ENCODE measurements at places on chromosomes 7 and 10.
A peak's percentile ranks its signal among the peaks of the same experiment; 100 is the strongest.

GRCh38 chr10:46037107-46037825 lies 6.8 kb upstream of the NCOA4 start:
- DNase-seq, result no peak

- DNase-seq, result no peak
Observed at GRCh38 chr7:140669352-140669751, 3.4 kb upstream of the ADCK2 start.

DNA sequence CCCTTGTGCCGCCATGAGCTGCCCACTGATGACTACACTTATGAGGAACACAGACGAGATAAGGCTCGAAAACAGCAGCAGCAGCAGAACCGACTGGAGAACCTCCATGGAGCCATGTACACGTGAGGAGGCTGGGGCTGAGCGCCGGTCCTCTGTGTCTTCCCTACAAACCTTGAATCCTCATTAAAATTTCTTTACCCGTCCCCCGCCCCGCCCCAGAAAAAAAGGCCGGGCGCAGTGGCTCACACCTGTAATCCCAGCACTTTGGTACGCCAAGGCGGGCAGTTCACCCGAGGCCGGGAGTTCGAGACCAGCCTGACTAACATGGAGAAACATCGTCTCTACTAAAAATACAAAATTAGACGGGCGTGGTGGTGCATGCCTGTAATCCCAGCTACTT lies 1.5 kb upstream of the RINT1 start:
- no peak for DNase-seq

GRCh38 chr10:63595072-63595471 lies 73.9 kb downstream of the REEP3 start:
- no peak for DNase-seq

- DNase-seq, result no peak
Observed at GRCh38 chr7:34487391-34488115, 170.5 kb upstream of the NPSR1 start.

- no peak for DNase-seq
Observed at GRCh38 chr10:75050149-75050919, 61.1 kb upstream of the SAMD8 start.

DNA sequence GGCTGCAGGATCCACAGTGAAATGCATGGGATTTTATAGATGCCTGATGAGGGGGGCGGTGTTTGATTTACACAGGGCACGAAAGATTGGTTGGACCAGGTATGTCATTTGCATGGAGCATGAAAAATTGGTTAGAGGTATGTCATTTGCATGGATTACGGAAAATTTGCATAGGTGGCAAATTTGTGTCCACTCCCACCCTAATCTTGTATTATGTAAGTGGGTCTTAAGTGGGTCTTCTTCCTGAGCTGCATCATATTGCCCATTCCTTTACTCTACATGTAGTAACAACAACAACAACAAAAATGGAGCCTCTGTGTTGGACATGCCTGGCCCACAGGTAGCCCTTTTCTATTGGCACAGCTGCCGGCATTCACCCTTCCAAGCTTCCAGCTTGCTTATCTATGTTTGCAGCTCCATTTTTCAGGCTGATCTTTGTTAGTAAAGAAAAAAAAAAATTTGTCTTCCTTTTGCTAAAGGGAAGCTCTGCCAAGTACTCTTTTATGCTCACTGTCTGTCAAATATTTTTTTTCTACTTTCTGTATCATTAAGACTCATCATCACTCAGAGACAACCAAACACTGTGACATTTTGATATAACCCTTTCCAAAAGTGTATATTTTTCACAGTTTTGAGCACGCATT lies 10.3 kb upstream of the ZNF273 start:
- DNase-seq, result no peak

DNA sequence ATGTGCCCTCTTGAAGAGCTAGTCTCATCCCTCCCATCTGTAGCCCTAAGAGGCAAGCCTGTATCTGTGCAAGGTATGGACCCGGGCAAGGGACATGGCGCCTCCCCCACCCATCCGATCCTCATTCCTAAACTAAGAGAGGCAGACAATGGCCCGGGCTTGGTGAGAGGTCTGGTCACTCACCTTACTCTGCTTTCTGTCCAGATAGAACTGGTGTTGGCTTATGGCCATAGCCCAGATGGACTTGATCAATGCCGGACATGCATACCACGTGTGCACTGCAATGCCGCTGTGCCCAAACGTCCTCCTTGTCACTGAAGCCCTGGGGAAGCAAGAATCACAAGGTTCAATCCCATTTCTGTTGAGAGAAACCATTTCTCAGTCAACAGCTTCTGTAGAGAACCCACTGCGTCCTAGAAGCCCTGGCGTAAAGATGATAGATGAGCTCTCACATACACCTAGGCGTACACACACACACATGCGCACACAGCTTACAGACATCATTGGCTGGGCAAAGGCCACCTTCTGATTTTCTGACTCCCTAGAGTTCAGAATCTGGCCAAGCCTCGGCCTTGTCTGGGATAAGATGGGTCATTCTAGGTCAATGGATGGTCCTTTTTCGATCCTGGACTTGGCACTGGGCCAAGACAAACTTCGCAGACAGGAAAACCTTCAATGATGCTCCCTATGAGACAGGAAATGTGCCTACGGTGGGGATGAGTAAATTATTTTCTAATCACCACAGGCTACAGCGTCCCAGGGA lies 114.6 kb downstream of the PRPF18 start:
- DNase-seq, result no peak

GRCh38 chr7:100874300-100874576 lies 665 bp upstream of the SRRT start:
- no peak for DNase-seq

DNA sequence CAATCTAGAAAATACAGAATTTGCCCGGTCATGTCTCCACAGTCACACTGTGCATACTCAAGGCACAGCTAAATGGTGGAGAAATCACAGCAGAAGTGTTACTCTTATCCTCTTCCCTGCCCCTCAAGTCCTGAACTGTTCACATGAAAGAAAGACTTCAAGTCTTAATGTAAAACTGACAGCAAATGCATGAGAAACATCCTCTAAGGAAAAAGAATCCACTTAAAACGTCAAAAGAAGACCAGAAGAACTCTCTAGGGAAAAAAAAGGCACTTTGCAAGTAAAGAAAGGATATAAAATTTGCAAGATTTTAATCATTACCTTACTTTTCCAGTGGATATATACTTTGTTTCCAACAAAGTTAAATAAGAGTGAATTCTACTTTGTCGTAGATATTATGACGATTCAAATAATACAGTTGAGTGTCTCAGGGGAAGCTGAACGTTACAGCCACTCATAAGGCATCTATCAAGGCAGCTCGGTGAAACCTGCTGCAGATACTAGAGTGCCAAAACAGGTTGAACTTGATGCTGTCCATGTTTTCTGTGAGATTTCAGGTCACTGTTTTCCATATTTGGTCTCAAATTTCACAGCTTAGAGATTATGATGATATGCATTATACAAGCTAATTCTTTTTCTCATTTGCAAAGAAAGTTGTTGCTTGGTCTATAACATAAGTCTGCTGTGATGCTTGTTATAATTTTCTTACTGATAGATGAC lies 155.0 kb downstream of the CTTNBP2 start:
- no peak for DNase-seq

DNA sequence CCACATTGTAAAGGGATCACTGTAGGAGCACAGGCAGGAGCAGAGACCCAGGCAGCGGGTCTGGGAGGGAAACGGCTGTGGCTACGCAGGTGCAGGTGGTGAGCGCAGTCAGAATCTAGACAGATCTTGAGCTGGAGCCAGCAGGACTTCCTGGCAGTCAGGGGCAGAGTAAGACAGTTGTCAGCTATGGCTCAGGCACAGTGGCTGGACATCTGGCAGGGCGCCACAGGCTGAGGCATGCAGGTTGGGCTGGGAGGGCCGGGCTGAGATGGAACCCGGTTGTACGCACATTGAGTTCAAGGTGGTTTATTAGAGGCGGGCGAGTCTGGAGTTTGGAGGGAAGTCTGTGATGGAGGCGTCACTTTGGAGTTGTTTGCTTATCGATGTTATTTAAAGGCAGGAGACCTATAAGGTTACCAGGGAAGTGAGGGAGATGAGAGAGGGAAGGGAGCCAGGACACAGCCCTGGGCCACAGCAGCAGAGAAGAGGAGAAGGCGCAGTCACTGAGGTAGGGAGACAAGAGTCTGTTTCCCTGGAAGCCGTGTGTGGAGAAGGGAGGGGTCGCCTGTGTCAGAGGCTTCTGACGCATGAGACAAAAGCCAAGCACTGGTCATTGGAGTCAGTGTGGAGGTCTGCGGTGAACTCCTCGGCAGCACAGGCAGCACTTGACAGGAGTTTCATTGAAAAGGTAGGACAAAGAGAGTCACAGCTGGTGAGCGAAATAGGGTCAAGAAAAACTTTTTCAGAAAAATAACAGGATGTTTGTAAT lies 73.8 kb downstream of the LANCL2 start:
- DNase-seq, result no peak

- no peak for DNase-seq
Observed at GRCh38 chr7:135369405-135369804, 135.8 kb downstream of the STRA8 start.

DNA sequence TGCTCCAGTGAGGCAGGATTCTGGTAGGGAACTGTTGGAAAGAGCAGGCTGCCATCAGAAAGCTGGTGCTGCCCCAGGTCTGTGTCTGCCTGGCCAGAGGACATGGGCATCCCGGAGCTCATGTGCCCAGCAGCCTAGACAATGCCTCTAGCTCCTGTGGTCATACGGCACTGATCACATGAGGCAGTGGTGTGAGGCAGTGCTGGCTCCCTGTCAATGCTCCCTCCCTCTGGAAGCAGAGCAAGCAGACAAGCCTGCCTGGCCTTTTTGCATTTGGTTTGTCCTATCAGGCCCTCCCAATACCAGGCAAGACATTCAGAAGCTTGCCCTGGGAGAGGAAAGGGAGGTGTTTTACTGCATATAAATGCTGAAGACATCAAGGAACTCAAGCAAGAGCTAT lies 19.5 kb upstream of the MMP21 start:
- no peak for DNase-seq

- no peak for DNase-seq
Observed at GRCh38 chr7:127396184-127396583, 3.7 kb upstream of the ZNF800 start.

DNA sequence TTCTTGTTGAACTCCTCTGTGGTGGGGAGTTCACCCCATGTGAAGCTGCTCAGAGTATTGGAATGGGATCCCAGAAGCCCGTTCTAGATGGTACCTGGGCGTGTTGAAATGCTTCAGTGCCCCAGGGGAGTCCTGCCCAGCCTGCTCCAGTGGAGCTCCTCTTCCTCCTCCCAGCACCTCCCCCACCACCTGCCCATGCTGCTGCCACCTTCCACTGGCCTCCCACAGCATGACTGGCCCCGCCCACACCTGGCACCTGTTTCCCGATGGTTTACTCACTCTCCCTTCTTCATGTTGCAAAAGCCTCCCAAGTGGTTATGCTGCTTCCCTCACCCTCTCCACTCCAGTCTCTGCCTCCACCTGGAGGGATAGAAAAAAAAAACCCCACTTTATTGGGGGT lies 32.2 kb upstream of the PCBD1 start:
- no peak for DNase-seq

- no peak for DNase-seq
Observed at GRCh38 chr7:23383225-23383624, 84.1 kb downstream of the MALSU1 start.

DNA sequence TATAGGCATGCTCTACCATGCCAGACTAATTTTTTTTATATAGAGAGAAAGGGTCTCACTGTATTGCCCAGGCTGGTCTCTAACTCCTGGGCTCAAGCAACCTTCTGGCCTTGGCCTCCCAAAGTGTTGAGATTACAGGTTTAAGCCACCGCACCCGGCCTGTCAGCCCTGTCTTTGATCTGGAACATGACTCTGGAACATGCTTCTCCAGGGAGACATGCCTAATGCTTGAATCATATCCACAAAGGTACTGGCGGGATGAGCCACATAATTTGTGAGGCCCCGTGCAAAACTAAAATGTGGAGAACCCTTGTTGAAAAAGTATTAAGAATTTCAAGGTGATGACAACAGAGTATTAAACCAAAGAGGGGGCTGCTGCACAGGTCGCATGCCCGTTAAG lies 282.8 kb downstream of the ARHGAP12 start:
- DNase-seq, result no peak

- no peak for DNase-seq
Observed at GRCh38 chr7:27000496-27000895, 95.3 kb downstream of the HOXA1 start.

DNA sequence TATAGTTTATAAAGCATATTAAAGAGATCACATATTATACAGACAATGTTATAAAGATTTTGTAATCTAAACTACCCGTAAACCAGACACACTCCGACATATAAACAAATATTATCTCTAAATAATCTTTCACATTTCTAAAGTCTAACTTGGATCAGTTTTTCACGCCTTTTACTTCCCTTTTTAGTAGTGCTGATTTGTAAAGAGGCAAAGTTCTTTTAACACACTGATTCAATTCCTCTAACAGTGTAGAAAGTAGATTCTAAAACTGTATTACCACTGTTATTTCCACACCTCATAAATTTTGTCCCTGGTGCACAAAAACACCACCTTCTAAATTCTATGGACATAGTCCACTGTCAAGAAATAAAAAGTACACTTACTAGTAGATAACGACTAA lies 230.9 kb downstream of the DOCK4 start:
- DNase-seq, result no peak

GRCh38 chr7:117946151-117946633 lies 73.0 kb upstream of the CTTNBP2 start:
- no peak for DNase-seq

DNA sequence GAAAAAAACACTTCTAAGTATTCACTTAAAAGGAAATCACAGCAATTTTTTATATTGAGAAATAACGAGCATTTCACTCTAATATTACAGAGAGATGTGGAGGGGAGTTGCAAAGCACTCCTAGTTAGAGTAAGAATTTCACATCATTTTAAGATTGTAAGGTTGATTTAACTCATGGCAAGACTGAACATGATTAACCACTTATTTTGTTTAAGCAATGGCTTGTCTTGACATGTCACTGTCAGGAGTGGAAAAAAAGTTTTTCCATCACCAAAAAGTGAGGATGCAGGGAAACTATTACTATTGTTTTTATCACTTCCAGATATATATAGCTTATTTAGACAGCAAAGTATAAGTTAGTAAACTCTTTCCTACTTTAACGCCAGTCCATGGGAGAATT lies 27.1 kb downstream of the CD36 start:
- DNase-seq, result no peak

- peak; percentile 39 for DNase-seq
Observed at GRCh38 chr7:30062587-30062986, 34.4 kb downstream of the PLEKHA8 start.

DNA sequence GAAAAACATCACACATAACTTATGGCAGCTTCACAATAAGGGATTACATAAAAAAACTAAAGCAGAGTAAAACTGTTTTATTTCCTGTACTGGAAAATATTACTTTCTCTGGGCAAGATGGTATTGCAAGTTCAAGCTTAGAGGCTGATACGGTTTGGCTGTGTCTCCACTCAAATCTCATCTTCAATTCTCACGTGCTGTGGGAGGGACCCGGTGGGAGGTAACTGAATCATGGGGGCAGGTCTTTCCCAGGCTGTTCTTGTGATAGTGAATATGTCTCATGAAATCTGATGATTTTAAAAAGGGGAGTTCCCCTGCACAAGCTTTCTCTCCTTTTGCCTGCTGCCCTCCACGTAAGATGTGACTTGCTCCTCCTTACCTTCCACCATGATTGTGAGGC lies 5.1 kb upstream of the LRRC27 start:
- no peak for DNase-seq

GRCh38 chr10:119283818-119284217 lies 76.4 kb downstream of the GRK5 start:
- DNase-seq, result no peak
